ENCODE measurements at places on chromosomes 2 and 18. TPM values are rescaled to one million over a fixed set of nuclear protein-coding genes. Genes with fewer than 3 reads are reported as not detected.
A peak's percentile ranks its signal among the peaks of the same experiment; 100 is the strongest.

DNA sequence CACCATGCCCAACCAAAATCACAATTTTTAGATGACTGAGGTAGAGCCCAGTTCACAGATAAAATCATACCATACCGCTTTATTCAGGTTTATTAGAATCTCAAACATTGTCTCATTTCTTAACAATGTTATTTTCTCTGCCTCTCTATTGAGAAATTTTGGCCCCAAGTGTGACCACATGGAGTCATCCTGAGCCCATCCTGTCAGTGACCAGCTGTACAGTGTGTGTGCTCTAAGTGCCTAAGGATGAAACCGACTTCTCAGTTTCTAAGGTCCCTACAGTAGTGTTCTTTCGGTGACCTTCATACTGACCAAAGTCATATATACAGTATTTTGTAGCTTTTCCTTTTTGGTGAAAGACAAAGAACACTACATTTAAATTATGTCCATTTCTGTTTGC, 123.7 kb upstream of the MSTN start:
- DNase-seq = no peak

DNA sequence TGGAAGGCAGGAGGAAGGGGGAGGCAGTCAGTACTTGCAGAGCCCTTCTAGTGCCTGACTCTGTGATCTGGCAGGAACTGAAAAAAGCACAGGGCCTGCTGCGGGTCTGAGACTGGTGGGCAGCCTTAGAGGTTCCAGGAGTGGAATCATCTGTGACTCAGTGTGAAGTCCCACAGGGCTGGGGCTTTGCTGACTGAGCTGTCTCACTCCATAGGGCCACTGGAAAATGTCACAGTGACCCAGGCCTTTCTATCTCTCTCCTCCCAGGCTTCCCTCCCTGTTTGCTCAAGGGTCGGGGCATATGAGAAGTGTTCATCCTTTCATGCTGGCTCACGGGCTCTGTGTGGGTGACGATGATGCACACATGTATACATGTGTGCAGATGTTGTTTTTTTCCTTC, 47.1 kb upstream of the ZFP36L2 start:
- DNase-seq = no peak

DNA sequence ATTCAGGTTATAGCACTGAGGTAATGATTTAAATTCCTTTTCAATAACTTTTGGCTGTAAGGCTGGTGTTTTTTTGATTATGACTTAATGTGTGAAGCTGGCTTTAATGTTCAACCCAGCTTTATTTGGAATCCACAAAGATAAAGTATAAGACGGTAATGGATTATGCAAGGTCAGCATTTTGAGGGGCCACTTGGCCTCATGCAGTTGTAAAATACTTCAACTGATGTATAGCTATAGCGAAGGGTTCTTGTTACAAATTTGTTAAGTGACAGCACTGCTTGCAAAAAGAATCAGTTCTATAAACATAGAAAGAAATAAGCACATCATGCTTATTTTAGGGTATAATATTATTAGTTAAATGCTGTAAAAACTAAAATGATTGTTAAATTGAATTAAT, 36.6 kb downstream of the LRP1B start:
- DNase-seq = no peak

DNA sequence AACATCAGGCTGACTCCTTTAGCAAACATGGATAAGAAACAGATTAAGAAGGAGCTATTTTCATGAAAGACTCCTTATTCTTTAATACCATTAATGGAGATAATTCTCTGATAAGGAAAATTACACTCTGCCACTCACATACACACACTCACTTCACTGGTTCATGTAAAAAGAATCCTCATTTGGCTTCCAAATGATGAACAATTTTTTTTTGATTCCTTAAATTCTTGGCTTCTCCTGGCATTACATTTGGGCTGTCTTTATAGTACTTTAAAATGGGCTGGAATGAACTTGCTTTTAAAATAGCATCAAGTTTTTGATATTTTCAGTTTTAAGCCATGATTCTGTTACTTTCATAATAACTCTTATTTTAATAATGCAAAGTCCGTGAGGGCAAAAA, 328.6 kb downstream of the SLC8A1 start:
- no peak for DNase-seq

- DNase-seq = no peak
Observed at GRCh38 chr2:45951025-45951727, 299.7 kb downstream of the PRKCE start.

DNA sequence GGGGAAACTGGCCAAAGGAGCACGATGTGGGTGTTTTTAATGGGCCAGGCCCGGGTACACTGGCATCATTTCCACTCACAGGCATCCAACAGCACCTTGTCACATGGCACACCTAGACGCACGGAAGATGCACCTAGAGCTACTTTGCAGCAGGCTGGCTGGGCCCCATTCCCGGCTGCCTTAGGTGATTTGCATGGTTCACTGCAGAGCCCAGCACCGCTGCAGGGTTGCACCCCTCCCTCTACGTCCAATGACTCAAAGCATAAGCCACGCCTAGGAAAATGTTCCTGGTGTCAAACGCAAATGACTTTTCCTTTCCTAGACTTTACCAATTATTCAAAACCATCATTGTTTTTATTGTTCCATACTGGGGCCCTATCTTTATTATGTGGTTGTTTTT, 222.9 kb downstream of the EIPR1 start:
- DNase-seq = no peak

DNA sequence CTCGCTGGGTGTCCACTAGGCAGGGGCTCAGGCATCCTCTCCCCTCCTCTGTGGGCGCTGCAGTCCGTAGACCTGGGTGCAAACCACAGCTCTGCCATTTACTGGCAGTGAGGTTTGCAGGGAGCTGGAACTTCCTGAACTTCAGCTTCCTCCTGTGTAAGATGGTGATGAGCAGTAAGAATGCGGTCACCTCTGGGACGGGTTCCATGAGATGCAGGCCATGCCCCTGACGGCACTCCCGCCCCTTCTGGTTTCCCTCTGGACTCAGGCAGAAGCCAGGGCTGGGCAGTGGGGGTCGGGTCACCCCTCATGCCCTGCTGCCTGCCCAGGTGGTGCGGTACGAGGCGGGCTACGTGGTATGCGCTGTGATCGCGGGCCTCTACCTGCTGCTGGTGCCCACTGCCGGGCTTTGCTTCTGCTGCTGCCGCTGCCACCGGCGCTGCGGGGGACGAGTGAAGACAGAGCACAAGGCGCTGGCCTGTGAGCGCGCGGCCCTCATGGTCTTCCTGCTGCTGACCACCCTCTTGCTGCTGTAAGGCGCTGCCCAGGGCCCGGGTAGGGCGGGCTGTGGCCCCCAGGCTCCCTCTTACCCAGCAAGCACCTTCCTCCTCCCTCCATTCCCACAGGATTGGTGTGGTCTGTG, 1.5 kb downstream of the PROM2 start:
- no peak for DNase-seq

DNA sequence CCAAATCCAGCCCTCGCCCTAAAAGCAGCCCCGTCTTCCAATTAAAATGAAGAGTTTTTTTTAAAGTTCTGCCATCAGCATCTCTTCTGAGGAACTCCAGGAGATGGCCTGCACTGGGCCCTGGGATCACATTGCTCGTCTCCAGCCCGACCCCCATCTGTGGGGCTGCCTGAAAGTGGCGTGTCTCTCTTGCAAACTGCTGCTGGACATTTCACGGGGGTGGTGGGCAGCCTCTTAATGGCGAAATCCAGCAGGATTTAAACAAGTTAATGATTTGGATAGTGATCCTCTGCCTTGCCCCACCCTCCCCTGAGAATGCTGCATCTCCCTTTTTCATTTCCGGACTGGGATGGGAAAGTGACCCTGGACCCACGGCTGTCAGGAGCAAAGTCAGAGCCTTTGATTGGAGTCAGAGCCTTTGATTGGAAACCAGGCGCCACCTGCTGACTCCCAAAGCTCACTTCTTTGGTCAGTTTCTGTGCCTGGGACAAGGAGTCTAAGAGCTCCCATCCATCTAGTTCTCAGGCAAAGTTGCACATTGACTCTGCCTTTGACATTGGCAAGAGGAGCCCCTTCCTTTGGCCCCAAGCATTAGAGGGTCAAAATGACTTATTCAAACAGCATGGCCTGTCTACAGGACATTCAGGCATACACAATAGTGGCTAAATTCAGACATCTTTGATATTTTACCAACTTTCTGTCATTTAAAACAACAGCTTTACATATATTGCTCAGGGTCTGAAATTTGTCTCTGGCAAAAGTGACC, 155.2 kb downstream of the SH3BP4 start:
- peak; percentile 68 for DNase-seq

DNA sequence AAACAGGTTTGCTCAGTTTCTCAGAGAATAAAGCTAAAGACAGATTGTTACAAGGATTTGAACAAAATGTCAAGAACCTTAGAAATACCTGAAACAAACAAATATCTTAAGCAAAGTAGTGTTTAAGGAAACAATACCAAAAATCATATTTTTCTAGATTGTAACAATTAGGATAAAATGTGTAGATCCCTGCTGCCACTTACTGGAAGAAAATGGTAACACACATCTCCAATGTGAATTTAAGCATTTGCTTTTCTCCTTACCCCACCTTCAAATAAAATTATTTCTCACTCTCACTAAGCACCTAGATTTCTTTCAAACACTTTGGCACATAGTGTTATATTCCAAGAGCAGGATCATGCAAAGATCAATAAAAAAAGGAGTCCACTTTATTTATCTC, 34.9 kb downstream of the SUCLG1 start:
- no peak for DNase-seq

GRCh38 chr2:144455987-144456386, 63.9 kb downstream of the ZEB2 start:
- no peak for DNase-seq

- DNase-seq = no peak
Observed at GRCh38 chr18:60596928-60597327, 224.4 kb upstream of the MC4R start.

- no peak for DNase-seq
Observed at GRCh38 chr18:59681521-59682004, 15.7 kb downstream of the CCBE1 start.

DNA sequence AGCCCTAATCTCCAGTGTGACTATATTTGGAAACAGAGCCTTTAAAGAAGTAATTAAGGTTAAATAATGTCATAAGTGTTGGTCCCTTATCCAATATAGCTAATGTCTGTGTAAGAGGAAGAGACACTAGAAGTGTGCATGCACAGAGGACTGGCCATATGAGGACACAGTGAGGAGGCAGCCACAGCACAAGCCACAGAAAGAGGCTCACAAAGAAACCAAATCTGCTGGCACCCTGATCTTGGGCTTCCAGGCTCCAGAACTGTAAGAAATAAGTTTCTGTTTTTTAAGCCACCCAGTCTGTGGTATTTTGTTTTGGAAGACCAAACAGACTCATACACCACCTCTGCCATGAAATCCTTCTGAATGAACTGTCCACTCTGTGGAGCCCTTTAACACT, 186.4 kb upstream of the SLC39A10 start:
- no peak for DNase-seq

DNA sequence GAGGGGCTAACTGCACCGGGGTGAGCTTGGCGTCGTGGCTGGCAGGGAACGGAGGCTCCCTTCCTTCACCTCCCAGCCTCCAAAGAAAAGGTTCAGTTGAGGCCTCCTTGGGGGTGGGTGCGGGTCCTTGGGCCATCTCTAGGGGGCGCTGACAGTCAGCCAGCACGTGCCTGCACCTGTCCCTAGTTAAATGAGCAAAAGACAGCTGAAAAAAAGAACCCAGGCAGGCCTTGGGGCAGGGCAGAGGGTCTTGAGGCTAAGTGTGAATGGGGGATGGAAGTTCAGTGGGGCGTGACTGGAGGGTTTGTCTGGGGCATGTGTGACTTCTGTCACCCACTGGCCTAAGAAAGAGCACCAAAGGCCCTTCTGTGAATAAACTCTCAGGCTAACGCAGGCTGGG, 56.4 kb downstream of the ZFP36L2 start:
- peak; percentile 73 for DNase-seq

- DNase-seq = no peak
Observed at GRCh38 chr2:239241431-239241960, 159.3 kb downstream of the HDAC4 start.

GRCh38 chr2:129483366-129483765, 496.1 kb upstream of the RAB6C start:
- DNase-seq = no peak

GRCh38 chr18:24656551-24657443, 196.4 kb downstream of the HRH4 start:
- no peak for DNase-seq

DNA sequence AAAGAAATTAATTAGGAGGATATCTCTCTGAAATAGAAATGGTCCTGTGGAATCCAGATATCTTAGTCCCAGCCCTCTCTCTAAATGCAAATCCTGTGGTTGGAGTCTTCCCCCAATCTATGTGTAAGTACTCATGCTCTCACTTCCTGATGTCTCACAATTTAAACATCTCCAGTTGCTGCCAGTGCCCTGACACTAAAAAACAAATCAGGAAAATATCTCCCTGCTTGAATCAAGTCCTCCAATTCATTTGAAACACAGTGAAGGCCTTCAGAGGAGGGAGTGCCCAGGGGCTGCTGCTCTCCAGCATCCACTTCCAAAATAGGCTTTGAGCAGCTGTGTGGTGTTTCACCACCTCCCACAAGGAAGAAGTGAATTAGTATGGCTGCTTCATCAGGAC, 413.8 kb downstream of the RAD51AP2 start:
- no peak for DNase-seq

DNA sequence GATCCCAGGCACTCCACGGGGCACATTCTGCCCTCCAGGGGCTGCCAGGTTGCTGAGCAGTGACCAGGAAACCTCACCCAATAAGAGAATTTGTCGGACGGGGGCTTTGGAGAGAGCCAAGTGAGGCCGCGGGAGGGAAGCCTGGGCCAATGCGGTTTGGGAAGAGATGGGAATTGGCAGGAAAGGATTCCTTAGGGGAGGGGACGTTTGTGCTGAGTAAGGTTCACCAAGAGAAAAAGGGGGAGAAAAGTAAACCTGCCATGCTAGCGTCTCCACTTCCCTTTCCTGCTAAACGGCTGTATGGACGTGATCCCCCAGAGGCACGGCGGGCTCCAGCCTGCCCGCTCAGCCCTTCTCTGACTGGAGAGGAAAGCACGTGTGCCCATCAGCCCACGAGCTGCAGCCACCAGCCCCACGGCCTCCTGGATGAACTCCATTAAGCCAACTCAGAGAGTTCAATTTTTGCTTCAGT, 194.4 kb upstream of the ID2 start:
- DNase-seq = no peak

- DNase-seq = no peak
Observed at GRCh38 chr18:45876161-45876560, 50.7 kb downstream of the SIGLEC15 start.

The CCDC102B gene
- total RNA-seq = 3.0 TPM

The RHBDD1 gene
- 28.7 TPM for total RNA-seq

The C2orf78 gene
- total RNA-seq = not detected

The CCDC85A gene
- 2.6 TPM for total RNA-seq

The ATOH8 gene
- total RNA-seq = 0.47 TPM

The DHRS9 gene
- total RNA-seq = 16.6 TPM

The CPS1 gene
- total RNA-seq = 1.1 TPM

The HJURP gene
- 58.5 TPM for total RNA-seq

The ATG9A gene
- total RNA-seq = 42.4 TPM

The LPIN2 gene
- 15.9 TPM for total RNA-seq

The DSG2 gene
- 194 TPM for total RNA-seq

The CCDC141 gene
- 0.07 TPM for total RNA-seq

The POTEE gene
- 0.17 TPM for total RNA-seq

The IGFBP2 gene
- total RNA-seq = 175 TPM

The STK16 gene
- total RNA-seq = 26.7 TPM

The TRABD2A gene
- total RNA-seq = 0.68 TPM

The UPP2 gene
- not detected for total RNA-seq

The TGFA gene
- 104 TPM for total RNA-seq

The SH2D6 gene
- 1.8 TPM for total RNA-seq

Measured in Calu3 (cell line).